Left renal pelvis (tissue), 4 donors: ENCODE measurements at places on chromosomes 7 and 10. TPM values are rescaled to one million over a fixed set of nuclear protein-coding genes. Genes with fewer than 3 reads are reported as not detected.

- no peak for DNase-seq
Measured at GRCh38 chr7:131352032-131352431, 24.4 kb downstream of the MKLN1 start.

- no peak for DNase-seq
Measured at GRCh38 chr7:100545360-100546128, 6.5 kb downstream of the AGFG2 start.

- no peak for DNase-seq
Measured at GRCh38 chr7:123792547-123792946, 43.7 kb upstream of the WASL start.

DNA sequence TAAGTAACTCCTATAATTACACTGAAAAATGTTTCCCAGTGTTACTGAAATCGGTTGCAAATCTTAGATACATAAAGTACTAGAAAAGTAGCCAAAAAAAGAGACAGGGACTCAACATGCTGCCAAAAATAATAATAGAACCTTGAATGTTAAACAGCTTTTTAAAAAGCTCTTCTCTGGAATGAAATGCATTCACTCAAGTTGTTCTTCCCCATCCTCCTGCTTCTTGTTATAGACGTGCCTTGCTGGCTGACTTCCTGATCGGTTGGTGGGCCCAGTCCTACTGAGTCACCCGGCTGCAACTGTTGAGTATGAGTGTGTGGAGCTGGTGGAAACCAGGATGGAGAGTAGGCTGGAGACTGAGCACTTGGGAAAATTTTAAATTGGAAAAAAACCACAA, 30.6 kb upstream of the RAPGEF5 start:
- DNase-seq, result no peak

GRCh38 chr7:4233146-4233545, 448.9 kb upstream of the FOXK1 start:
- DNase-seq, result no peak

DNA sequence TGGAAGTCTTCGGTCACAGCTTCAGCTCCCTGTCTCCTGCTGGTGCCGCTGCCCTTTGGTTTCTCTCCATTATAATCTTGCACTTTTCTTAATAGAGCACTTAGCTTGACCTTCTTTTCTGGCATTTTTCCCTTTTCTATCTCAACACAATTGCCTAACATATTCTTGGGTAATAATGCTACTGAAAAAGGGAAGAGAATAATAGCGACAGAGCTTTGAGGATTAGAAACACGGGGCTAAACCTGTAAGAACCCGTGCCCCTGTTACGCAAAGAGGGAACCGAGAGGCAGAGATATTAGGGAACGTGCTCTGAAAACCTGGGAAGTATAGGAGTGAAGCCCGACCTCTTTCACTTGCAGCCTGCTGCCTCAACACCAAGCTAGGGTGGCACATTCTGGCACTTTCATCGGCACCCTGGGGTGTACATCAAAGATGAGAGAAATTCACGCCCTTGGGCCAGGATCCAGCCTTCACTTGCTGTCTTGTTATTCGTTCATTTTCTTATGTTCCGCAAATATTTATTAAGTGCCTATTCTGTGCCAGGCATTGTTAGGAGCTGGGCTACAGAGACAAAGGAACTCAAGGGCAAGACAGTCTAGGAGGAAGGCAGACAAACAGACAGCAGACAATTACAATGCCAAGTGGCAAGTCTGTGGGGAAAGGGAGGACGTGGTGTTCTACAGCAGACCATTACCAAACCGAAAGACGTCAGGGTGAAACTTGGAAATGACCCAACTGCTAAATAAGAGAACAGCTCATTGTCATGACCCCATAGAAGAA, 33.0 kb upstream of the GALNTL5 start:
- DNase-seq, result no peak

- DNase-seq, result no peak
Measured at GRCh38 chr10:113222207-113222606, 272.2 kb downstream of the TCF7L2 start.

GRCh38 chr7:123687161-123687560, 31.5 kb downstream of the LMOD2 start:
- no peak for DNase-seq

DNA sequence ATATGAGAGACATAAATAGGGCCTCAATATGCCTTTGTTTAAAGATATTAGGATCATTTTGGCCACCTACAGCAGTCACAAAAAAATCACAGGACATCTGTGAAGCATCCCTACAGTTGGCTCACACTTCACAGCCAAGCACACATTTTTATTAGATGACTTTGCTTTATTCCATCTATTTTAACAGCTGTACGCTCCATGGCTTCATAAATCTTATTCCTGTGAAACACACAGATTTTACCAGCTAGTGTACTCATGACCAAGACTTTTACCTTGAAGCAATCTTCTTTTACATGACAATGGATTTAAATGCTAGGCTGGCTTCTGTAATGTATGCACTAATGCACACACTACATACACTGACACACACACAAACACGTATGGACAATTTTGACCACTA, 254.8 kb upstream of the PITRM1 start:
- no peak for DNase-seq

Gene PDCD11
- 32.7 TPM for polyA plus RNA-seq

Gene MYL7
- polyA plus RNA-seq, result not detected

Gene SORCS3
- 4.2 TPM for polyA plus RNA-seq
